ENCODE measurements at places on chromosomes 2 and 18. TPM values are rescaled to one million over a fixed set of nuclear protein-coding genes. Genes with fewer than 3 reads are reported as not detected.
A peak's percentile ranks its signal among the peaks of the same experiment; 100 is the strongest.

GRCh38 chr2:166329465-166329864 lies 46.3 kb downstream of the SCN9A start:
- DNase-seq = no peak

- no peak for DNase-seq
These were observed 73.6 kb downstream of the TMEM17 start for GRCh38 chr2:62432407-62432806.

ZEB2 gene
- total RNA-seq = 89.0 TPM

GRCh38 chr2:83459456-83459855 lies 999.6 kb downstream of the SUCLG1 start:
- no peak for DNase-seq

IL36A gene
- total RNA-seq = not detected

CCDC148 gene
- total RNA-seq = 0.78 TPM

DNA sequence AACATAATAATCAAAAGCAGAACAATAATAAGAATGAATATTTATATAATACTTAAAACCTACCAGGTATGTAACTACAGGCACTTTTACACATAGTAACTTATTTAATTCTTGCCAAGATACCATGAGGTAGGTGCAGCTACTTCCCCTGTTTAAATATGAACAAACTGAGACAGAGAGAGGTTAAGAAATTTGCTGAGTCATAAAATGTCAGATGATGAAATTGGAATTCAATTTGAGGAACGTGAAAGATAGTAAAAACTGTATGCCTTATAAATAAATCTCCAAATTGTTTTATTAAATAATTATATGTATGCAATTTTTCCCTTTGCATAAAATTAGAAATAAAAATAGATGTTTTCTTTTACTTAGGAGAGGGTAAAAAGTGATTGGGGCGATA lies 1103.3 kb upstream of the NRXN1 start:
- DNase-seq = no peak

RIF1 gene
- total RNA-seq = 12.7 TPM

GRCh38 chr18:77487951-77488740 lies 238.5 kb downstream of the GALR1 start:
- no peak for DNase-seq

DNA sequence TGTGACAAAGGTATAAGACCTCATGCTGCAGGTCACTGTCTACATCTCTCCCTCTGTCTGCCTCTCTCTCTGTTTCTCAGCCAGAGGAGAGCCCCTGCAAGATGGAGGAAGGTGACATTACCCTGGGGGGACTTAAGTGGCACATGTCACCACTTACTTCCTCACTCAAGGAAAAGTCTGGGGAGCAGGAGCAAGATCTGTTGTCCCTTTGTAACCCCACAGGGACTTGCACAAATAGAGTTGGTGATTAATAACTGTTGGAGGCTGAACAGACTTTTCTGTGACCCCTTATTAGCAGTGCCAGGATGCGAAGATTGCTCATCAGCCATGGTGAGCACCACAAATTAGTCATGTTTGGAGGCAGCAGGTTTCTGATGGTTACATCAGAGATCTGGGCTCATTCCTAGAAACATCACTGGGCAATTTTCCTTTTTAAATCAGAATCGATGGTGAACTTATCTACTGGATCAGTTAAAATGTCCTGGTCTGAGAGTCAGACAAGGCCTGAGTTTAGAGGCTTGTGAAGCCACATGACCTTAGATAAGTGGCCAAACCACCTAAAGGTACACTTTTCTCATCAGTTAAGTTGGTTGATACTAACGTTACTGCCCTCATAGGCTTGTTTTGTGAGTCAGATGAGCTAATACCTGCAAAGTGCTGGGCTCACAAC lies 81.2 kb upstream of the LTBP1 start:
- DNase-seq = no peak

RUFY4 gene
- total RNA-seq = not detected

DNA sequence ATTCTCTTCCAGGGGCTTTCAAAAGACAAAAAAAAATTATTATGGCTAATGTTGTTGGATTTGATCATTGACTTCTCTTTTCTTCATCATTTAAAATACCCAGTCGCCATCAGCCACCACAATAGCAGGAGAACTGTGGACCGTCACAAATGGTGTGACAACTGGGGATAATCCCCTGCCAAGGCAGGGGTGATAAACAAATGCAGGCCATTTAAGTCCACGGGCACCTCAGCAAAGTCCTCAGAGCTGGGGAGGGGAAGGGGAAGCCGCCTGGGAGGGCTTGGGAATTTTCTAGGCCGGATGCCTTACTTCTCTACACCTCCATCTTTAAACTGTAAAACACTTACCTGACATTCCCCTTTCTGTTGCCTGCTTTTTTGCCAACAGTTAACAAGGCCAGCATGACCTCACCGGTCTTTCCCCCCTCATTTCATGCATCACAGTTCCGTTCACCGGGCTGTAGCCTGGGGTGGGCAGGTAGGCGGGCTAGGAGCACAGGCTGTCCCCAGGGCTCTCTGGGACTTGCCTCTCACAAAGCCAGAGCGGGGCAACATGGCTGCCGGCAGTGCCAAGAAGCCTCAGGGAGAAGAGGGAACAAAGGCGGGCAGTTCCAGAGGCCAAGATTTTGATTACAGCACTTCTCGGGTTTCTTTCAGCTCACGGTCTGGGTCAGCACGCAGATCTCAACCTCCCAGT lies 820.4 kb downstream of the BCL11A start:
- DNase-seq = peak; percentile 58

DNA sequence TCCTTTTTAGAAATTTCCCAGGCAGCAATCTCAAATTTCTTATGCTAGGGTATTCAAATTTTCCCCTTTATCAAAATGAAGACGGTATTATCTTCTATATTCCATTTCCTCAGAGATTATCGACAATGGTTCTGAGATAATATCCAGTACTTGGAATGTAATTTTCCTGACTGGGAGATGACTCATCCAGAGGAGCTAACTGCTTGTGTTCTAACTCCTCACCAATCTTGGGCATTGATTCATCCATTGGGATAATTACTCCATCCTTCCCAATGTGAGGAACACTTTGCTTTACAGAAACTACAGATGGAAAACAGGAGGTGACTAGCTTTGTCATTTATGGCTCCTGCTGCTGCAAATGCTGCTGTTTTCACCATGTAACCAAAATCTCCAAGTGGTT lies 239.4 kb upstream of the LYPD1 start:
- DNase-seq = no peak

- peak; percentile 79 for DNase-seq
These were observed 139.3 kb downstream of the SETBP1 start for GRCh38 chr18:44819944-44820510.

DNA sequence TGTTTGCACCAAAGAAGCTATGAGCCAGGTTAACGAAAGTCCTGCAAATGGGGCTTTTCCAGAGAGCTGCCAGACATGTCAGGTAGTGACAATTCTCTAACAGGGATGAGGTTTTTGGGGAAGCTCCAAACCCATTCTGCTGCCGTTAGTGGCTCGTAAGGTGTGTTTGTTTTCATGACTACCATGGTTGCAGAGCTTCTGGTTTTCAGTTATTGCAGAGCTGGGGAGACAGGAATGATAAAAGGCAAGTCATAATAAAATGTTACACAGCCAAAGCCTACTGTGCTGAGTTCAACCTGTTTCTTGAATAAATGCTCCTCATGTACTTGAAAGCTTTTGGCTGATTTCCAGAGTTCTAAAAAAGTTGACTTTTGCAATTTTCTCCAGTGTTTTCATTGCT lies 209.2 kb upstream of the STK17B start:
- DNase-seq = no peak

ADD2 gene
- total RNA-seq = 2.3 TPM

GNLY gene
- total RNA-seq = 3.4 TPM

GRCh38 chr2:120622886-120623753 lies 112.5 kb upstream of the GLI2 start:
- no peak for DNase-seq
